ENCODE measurements at places on chromosomes 2 and 18.

- DNase-seq = no peak
Observed at GRCh38 chr18:6389005-6389404, 25.7 kb downstream of the L3MBTL4 start.

DNA sequence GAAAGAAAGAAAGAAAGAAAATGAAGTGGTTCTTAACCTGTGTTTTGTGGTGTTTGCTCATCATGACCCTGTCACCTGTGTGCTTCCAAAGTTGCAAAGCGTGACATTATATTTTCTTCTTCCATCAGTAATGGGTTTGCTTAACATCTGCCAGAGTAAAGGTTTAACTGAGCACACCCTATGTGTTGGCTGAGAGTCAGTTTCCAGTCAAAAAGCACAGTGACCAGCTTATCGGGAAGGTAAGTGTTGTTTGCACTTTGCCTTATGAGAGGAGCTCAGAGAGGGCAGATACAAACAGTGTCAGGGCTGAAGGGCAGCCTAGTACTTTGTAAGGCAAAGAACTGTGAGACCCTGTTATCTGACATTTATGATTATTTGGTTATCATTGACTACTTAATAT lies 406.2 kb upstream of the CWC22 start:
- no peak for DNase-seq

DNA sequence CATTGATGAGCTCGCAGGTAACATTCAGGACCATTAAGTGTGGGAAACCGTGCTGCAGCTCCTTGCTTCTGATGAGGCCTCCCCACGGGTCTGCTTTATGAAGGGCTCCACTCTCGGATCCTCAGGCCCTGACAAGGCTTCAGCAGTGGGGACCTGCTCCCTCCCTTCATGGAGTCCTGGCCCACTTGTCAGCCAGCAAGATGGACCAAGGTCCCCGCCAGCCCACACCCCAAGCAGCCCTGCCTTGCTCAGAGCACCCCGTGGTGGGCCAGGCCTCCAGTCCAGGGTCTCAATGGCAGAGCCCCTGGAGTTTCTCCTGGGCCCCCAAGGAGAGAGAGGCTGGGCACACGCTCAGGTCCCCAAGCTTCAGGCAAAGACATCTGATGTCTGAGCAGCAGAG lies 41.5 kb downstream of the CROCC2 start:
- DNase-seq = no peak

DNA sequence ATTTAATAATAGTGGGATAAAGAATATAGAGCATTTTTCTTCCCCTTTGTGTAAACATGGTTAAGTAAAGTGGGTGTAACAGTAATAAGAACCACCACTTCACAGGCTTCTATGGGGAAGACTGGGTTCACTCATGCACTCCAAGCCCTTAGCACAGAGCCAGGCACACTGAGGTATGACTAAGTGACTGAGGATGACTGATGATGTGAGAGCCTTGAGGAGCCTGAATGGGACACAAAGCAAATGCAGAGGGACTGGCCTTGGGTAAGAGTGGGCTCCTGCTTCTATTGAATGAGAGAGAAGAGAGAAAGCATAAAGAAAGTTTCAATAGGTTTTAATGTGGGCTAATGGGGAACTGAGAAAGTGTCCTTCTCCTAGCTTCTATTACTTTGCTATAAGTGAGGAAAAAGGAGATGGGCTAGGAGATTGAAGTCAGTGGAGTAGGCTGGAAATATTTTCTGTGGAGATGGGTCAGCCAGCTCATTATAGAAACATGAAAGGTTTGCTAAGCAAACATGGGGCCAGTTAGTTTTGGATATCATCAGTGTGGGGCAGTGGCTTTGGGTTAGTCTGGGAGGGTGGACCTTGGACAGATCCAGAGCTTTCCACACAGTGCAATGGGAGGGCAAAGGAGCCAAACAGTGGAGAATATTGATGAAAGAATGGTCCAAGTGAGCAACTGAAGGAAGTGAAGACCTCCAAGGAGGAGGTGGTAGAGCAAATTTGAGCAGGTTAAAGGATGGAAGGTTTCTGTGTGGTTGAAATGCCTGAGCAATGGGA lies 20.6 kb downstream of the IL1F10 start:
- DNase-seq = no peak

DNA sequence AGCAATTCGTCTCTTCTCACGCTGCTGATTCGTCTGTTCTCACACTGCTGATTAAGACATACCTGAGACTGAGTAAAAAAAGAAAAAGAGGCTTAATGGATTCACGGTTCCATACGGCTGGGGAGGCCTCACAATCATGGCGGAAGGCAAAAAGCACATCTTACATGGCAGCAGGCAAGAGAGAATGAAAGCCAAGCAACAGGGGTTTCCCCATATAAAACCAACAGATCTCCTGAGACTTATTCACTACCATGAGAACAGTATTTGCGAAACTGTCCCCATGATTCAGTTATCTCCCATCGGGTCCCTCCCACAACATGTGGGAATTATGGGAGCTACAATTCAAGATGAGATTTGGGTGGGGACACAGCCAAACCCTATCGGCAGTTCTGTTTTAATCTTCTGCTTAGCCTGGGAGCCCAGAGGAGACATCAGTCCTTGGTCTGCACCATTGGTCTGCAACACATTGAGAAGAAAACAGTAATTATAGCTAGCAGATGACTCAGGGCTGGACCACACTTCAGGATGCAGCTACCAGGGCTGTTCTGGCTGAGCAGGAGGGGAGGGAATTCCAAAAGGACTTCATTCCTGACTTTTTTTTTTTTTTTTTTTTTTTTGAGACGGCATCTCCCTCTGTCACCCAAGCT lies 69.4 kb downstream of the CABLES1 start:
- DNase-seq = no peak

GRCh38 chr2:207510148-207510547 lies 19.6 kb upstream of the CREB1 start:
- DNase-seq = no peak

DNA sequence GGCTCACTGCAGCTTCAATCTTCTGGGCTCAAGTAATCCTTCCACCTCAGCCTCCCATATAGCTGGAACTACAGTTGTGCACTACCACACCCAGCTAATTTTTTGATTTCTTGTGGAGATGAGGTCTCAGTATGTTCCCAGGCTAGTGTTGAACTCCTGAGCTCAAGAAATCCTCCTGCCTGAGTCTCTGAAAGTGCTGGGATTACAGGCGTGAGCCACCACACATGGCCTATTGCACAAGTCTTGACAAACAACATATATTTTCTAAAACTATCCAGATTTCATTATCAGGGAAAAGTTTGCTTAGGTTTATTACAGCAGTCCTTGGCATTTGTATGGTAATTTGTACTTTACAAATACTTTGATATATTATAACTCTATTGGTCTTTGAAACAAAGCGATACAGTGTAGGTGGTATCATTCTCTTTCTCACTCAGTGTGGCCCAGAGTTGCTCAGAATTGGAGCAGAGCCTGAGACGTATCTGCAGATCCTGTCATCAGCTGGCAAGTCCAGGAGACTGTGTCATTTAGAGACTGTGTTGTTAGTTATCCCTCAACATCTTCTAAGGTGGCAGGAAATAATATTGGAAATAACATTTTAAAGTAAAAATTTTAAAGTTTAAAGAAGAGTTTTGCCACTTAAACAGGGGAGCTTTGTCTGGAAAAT lies 41.4 kb downstream of the PDK1 start:
- DNase-seq = no peak

DNA sequence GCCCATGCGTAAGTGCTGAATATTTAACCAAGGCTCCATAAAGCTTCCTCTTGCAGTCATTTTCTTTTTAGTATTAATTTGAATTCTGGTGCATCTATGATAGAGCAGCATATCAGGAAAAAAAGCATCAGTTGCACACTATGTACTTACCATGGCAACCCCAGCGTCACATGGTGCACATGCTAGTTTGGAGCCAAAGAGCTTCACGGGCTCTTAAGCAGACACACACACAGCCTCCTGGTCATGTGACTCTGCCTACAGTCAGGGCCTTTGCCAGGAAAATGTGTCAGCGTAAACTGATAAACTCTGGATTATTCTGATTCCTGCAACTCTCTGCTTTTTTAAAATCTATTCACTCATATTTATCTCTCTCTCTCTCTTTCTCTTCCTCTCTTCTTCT lies 30.2 kb downstream of the NYAP2 start:
- no peak for DNase-seq

GRCh38 chr2:21070341-21071257 lies 26.7 kb upstream of the APOB start:
- no peak for DNase-seq

GRCh38 chr2:141711627-141712026 lies 419.2 kb downstream of the LRP1B start:
- DNase-seq = no peak

GRCh38 chr2:154804451-154804850 lies 106.0 kb downstream of the KCNJ3 start:
- no peak for DNase-seq

DNA sequence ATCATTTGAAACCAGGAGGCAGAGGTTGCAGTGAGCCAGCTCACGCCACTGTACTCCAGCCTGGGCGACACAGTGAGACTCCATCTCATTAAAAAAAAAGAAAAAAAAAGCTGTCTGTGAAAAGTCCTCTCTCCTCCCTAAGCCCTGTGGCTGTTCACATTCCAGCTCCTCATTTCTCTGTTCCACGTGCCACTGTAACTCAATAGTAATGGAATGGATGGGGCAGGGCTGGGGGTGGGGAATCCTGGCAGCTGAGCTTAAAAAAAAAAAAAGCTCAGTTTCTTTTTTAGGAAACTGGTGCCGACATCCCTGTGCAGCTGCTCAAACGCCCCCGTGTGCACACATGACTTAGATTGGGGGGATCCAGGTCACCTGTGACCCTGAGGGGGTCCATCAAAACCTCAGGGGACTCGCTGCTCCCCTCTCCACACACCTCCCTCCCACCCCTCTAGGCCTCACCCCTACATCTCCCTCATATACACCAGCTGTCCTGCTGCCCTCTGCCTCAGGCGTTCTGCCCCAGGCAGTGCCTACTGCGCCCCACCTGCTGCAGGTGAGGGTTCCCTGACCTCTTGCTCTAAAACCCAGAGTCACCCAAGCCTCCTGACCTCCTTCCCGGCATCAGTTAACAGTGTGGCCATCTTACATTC lies 255.4 kb downstream of the AGAP1 start:
- peak; percentile 65 for DNase-seq

DNA sequence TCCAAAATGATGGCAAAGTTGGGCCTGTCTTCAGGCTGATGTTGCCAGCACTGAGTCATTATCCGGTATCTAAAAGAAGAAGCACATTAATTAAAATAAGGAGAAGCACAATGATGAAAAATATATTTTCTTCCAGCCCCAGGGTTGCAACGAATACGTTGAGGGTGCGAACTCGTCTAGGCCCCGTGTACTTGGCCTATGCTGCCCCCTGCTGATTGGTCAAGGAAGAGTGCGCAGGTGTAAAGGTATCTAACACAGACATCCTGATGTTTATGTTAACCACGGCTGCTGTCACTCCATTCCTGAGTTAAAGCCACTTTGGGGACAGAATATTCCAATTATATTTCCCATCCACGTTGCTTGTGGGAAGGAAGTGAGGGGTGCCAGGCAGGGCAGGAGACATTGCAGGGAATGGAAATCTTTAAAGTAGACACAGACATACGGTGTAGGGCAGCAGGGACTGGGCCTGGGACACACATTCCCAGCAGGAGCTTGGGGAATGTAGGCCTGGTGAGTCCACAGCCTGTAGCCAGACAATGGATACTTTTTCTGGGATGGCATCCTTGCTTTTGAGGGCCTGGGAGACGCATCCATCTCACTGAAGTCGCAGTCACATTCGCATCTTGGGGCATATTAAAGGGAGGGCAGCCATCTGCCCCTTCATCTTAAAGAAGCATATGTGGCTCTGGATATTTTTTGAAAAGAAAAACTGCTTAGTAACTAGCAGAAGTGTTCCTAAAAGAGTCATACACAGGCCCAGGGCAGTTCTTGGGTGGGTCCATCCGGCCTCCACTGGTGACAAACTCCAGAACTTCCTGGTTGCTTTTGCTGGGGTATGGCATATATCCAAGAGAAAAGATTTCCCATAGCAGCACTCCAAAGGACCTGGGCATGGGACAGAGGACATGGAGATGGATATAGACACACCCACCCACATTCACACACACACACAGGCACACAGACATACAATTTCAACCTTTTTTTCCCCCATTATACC lies 81.9 kb downstream of the CLIP4 start:
- peak; percentile 75 for DNase-seq

- peak; percentile 77 for DNase-seq
Observed at GRCh38 chr2:27303093-27304025, 4.9 kb downstream of the UCN start.

GRCh38 chr2:237884681-237885080 lies 25.3 kb downstream of the RAMP1 start:
- no peak for DNase-seq

DNA sequence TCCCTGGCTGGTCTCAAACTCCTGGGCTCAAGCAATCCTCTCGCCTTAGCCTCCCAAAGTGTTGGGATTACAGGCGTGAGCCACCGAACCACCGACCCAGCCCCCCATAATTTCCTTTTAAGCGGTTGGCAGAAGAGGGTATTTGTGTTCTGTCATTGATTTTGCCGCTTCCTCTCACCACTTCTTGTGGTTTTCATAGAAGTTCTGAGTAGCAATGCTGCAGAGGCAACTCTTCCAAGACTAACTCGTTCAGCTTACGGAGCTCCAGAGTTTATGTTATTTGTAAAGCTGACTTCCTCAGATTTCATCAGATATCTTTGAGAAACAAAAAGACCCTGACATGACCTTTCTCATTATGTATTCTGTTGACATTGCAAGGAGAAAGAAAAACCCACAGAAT lies 261.4 kb upstream of the KCNJ3 start:
- DNase-seq = no peak

DNA sequence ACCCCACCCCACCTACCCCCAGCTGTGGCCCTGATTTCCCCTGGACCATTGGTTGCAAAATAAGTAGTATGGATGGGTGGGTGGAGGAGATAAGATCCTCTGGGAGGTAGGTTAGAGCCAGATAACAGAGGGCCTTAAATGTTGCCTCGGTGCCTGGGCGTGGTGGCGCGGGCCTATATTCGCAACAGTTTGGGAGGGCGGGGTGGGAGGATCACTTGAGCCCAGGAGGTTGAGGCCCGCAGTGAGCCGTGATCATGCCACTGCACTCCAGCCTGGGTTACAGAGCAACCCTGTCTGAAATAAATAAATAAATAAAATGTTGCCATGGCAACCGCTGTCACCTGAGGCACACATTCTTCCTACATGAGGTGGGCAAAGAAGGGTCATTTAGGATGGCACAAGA lies 103.3 kb upstream of the GATA6 start:
- DNase-seq = no peak

DNA sequence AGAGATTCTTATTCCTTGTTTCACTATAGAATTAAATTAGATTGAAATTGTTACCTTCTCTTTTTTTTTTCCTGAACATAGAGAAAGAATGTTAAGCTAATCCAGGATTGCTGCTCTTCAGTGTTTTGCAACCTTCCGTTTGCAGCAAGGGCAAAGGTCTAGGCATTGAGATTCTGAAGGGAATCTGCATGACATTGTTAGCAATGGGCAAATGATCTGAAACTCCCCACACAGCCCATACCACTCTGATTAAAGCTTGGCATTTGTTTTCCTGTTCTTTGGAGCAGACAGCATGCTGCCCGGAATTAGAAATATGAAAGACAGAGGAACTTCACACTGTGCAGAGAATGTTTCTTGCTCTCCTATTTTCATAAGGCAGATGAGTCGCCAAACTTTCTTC lies 551.8 kb downstream of the SOCS6 start:
- no peak for DNase-seq

GRCh38 chr2:99559075-99559662 lies 69.4 kb upstream of the REV1 start:
- peak; percentile 89 for DNase-seq
